ENCODE measurements at places on chromosomes 16 and 17.

- DNase-seq = no peak
Measured at GRCh38 chr17:82952019-82952418, 112.2 kb upstream of the ZNF750 start.

DNA sequence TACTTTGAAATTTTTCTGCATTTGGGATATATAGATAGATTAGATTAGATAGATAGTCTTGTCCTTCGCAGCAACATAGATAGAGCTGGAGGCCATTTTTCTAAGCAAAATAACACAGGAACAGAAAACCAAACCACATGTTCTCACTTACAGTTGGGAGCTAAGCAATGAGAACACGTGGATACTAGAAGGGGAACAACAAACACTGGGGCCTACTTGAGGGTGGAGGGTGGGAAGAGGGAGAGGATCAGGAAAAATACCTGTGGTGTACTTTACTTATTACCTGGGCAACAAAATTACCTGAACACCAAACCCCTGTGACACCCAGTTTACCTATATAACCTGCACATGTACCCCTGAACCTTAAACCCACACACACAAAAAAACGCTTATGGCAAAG, 14.3 kb downstream of the PRKAR1A start:
- DNase-seq = no peak

DNA sequence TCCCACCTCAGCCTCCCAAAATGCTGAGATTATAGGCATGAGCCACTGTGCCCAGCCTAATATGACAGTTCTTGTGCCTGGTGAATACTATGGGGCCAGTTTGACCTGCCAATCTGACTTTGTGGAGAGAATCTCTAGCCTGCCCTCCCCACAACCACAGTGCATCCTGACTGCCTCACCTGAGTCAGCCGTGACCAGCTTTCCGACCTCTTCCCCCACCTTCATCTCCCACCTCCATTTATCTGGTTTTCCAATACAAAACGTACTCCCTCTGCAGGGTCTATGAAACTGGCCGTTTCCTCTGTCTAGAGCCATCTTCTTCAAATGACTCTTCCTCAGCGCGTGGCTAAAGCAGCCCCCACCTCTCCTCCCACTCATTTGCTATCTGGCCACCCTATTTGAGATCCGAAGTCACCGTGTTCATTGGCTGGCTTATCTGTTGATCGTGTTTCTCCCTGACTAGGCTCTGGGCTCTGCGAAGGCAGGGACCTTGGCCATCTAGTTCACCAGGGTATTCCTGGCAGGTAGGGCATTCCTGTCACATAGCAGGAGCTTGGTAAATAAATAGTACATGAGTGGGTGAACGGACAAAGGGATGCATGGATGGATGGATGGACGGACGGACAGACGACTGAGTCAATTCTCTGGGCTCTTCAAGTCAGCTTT, 22.3 kb upstream of the PLLP start:
- no peak for DNase-seq

DNA sequence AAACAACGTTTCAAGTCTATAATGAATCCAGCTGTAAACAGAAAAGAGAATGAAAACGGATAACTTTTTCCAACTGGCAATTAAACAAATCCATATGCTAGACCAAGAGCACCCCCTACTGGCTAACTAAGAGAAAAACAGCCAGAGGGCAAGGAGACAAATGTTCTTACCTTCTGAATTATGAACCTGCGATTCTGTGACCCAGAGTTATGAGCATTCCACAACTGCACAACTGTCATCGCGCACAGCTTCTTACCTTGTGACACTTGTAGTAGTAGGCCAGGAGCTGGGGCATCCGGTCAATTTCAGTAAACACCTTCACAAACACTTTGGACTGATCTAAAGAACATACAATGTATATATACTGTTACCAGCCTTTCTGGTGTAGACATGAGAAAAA, 18.6 kb downstream of the COG7 start:
- DNase-seq = peak; percentile 79

- no peak for DNase-seq
Measured at GRCh38 chr16:74718140-74718539, 17.5 kb upstream of the MLKL start.

DNA sequence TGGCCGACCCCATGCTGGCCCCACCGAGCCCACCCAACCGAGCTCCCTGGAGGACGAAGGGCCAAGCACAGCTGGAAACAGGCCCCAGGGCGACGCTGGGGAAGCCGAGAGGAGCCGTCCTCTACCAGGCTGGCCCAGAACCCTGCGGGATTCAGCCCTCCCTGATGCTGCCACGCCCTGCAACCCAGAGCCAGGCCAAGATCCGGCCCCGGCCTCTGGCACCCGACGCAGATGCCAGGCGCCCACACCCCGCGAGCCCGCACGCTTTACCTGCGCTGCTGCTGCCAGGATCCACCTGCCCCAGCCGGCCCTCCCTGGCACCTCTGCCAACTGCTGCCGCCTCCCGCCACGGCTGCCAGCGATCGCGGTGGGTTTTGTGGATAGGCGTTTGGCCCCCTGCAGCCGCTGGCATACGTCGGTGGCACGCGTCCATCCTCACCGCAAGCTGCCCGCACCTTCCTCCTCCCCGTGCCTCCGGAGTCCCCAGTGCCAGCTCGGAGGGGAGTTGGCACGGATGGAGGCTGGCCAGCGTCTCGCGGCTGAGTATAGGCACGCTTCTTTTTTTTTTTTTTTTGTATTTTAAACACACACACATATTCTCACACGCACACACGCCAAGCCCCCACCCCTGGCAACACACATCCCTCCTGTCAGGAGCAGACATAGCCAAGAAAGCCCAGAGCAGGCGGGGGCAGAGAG, 41.3 kb upstream of the ACSF3 start:
- DNase-seq = no peak

- no peak for DNase-seq
Measured at GRCh38 chr17:35313875-35314409, 59.5 kb downstream of the SLFN11 start.

DNA sequence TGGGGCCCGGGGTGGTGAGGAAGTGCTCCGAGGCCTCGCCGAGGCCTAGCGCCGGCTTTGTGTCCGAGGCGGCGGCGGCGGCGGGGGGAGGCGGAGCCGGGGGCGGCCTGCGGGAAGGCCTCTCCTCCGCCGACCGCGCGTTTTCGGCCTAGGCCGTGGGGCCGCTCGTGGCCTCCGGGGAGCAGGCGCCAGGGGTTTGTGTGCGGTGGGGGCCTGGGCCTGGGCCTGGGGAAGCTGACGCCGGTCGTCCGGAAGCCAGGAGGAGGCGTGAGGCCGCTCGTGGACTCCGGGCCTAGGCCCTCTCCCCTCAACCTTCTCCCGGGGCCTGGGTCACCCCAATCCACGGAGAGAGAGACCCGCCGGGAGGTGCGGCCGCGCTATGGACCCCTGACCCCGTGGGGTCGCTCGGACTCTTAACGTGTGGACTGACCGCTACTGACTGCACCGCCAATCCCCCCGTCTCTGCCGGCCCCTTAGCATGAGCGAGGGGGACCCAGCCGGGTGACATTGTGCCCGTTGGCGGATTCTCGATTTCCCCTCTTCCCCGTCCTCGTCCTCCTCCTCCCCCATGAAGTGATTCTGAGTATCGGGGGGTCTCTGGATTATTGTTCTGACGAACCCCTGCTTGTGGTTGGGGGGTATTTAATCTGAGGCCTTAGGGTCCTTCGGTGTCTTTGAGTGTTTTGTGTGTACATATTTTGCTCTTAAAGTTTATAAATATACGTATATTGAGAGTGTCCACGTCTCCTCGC, 660 bp downstream of the RBBP6 start:
- DNase-seq = peak; percentile 50

DNA sequence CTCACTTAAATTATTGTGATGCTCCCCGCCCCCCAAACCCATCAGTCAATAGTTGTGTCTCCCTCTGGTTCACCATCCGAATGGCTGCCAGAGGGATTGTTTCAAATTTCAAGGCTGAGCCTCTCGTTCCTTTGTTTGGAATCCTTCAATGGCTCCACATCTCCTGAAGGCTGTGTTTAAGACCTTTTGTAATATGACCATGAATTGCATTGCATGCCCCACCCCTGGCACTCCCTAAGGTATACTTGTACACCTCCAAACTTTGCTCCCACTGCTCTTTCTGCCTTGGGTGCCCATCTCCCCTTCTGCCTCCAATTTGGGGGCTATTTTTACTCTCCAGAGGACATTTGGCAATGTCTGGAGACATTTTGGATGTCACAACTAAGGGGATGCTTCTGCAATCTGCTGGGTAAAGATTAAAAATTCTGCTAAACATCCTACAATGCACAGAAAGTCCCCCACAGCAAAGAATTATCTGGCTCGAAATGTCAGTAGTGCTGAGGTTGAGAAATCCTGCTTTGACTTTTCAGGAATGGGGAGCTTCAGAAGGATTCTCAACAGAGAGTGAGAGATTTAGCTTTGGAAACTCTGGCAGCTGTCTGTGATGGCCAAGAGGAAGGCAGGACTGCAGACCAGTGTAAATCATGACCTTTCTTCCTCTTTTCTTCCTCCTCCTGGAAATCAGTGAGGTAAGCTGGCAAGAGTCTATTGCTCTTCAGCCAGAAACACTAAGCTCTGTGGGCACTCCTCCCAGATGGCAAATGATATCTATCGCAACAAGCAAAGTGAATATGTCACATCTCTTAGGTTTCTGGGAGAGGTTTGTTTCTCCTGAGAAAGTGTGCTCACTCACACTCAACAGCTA, 8.7 kb upstream of the IL4R start:
- DNase-seq = no peak

DNA sequence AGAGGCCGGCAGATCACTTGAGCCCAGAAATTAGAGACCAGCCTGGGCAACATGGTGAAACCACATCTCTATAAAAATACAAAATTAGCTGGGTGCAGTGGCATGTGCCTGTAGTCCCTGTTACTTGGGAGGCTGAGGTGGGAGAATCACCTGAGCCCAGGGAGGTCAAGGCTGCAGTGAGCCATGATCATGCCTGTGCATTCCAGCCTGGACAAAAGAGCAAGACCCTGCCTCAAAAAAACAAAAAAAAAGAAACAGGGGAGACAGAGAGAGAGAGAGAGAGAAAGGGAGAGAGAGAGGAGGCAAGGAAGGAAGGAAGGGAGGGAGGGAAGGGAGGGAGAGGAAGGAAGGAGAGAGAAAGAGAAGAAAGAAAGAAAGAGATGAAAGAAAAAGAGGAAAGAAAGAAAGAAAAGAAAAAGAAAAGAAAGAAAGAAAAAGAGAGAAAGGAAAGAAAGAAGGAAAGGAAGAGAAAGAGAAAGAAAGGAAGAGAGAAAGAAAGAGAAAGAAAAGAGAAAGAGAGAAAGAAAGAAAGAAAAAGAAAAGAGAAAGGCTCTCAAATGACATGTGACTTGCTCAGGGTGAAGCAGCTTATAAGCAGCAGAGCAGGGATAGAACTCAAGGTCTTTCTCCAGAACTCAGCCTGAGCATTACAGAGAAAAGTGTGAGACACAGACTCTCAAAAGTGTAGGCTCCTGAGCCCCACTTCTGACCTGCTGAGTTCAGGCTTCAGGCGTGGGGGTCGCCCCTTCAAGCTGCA, 15.5 kb downstream of the CX3CL1 start:
- DNase-seq = no peak
